ENCODE measurements at places on chromosomes 5 and 9.
A peak's percentile ranks its signal among the peaks of the same experiment; 100 is the strongest.

DNA sequence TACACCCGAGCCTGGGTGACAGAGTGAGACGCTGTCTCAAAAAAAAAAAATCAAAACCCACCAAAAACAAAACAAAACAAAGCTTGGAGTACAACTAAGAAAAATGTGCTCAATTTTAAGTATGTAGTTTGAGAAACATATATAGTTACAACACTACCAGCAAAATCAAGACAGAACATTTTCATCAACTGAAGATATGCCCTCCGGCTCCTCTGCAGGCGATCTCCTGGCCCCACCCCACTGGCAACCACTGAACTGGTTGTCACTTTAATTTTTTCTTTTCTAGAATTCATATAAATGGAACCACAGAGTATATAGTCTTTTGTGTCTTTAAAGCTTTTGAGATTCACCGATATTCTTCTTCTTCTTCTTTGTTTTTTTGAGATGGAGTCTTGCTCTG lies 35.0 kb downstream of the CNOT8 start:
- DNase-seq: no peak

- peak; percentile 82 for DNase-seq
Observed at GRCh38 chr5:34655354-34655991, 655 bp upstream of the RAI14 start.

GRCh38 chr5:159850160-159850559 lies 66.1 kb upstream of the ADRA1B start:
- DNase-seq: peak; percentile 45

- no peak for DNase-seq
Observed at GRCh38 chr9:34671307-34671706, 8.8 kb upstream of the CCL27 start.

GRCh38 chr5:172113036-172113435 lies 75.0 kb downstream of the STK10 start:
- DNase-seq: no peak

DNA sequence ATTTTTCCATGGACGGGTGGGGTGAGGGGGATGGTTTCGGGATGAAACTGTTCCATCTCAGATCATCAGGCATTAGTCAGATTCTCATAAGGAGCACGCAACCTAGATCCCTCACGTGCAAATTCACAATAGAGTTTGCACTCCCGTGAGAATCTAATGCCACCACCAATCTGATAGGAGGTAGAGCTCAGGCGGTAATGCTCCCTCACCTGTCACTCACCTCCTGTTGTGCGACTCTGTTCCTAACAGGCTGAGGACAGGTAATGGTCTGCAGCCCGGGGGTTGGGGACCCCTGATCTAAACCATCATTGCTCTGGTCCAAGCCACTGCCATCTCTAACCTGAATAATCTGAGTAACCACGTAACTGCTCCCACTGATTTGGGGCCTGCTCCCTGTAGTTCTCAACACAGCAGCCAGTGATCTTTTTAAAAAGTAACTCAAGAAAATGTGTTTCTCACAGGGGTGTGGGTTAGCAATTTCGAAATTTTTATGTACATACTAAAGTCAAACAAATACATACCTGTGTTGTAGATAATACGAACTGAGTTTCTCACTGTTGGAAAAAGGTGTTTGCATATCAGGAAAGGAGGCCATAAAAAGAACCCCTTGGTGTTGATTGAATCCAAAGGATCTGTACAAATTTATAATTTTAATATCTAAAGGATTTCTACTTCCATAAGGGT lies 11.2 kb upstream of the IL13 start:
- DNase-seq: no peak

GRCh38 chr5:141973871-141974595 lies 5.1 kb downstream of the RNF14 start:
- no peak for DNase-seq

GRCh38 chr9:134678206-134678605 lies 36.6 kb downstream of the COL5A1 start:
- DNase-seq: peak; percentile 36

GRCh38 chr5:10283927-10284635 lies 23.6 kb downstream of the CMBL start:
- DNase-seq: peak; percentile 84

DNA sequence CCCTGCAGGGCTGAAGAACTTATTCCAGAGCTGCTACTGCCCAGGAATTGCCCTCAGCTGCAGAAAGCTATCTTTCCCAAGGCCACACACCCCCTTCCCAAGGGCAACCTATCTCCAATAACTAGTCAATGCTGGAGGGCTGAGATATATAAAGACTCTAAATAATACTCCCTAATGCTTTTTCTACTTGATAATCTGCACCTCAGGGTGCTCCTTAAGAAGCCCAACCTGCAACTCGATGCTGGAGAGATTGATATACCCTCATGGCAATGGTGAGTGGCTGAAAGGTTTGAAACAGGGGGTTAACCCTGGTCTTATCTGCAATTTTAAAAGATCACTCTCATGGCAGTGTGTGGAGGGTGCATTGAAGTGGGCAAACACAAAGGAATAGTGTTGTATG lies 142.7 kb upstream of the APC start:
- no peak for DNase-seq

DNA sequence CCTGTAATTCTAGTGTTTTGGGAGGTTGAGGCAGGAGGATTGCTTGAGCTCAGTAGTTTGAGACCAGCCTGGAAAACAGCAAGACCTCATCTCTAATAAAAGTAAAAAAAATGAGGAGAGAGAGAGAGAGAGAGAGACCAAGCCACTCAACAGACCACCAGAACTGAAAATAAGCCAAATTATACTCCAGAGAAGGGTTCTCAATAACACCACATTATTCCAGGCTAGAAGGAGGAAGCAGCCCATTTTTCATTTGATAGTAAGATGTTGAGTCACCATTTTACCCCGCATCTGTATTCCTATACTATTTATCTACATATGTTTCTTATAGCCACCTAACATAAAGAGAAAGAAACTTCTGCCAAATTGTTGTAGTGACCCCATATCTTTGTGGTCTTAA lies 134.8 kb downstream of the PCSK5 start:
- DNase-seq: no peak

DNA sequence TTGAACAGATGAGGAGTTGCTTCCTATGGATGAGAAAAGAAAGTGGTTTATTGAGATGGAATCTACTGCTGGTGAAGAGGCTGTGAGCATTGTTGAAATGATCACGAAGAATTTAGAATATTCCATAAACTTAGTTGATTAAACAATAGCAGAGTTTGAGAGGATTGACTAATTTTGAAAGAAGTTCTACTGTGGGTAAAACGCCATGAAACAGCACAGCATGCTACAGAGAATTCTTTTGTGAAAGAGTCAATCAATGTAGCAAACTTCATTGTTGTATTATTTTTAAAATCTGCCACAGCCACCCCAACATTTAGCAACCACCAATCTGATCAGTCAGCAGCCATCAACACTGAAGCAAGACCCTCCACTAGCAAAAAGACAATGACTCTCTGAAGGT lies 309.1 kb downstream of the SPOCK1 start:
- DNase-seq: no peak

- DNase-seq: no peak
Observed at GRCh38 chr9:124108216-124108615, 96.6 kb downstream of the LHX2 start.
